ENCODE measurements at places on chromosomes 1 and 21. TPM values are rescaled to one million over a fixed set of nuclear protein-coding genes. Genes with fewer than 3 reads are reported as not detected.

- no peak overlapping the region for H3K27ac ChIP-seq
- no peak for DNase-seq
- no peaks in the 10 kb centered on the region for H3K36me3 ChIP-seq
- no peaks in the 10 kb centered on the region for H3K27me3 ChIP-seq
Measured at GRCh38 chr1:188670837-188671236, 1806.8 kb downstream of the BRINP3 start.

The BRDT gene
- not detected for total RNA-seq

The FASLG gene
- total RNA-seq, result not detected

The ADCY10 gene
- total RNA-seq, result not detected

- no peak for DNase-seq
- H3K4me3 ChIP-seq, result no peak overlapping the region
- H3K4me1 ChIP-seq, result peaks cover 4% of the 10 kb centered on the region
- no peaks in the 10 kb centered on the region for H3K36me3 ChIP-seq
- no peaks in the 10 kb centered on the region for H3K27me3 ChIP-seq
Measured at GRCh38 chr1:170351366-170351946, 180.5 kb upstream of the GORAB start.

GRCh38 chr1:24257373-24257772, 61.8 kb upstream of the GRHL3 start:
- H3K27ac ChIP-seq, result no peak overlapping the region
- no peaks in the 10 kb centered on the region for H3K36me3 ChIP-seq
- no peak overlapping the region for H3K4me3 ChIP-seq
- H3K27me3 ChIP-seq, result no peaks in the 10 kb centered on the region
- H3K4me1 ChIP-seq, result no peaks in the 10 kb centered on the region

- H3K27ac ChIP-seq, result no peak overlapping the region
- no peaks in the 10 kb centered on the region for H3K4me1 ChIP-seq
- H3K36me3 ChIP-seq, result no peaks in the 10 kb centered on the region
- DNase-seq, result no peak
Measured at GRCh38 chr1:228987286-228987685, 252.0 kb downstream of the RHOU start.

- no peak overlapping the region for H3K4me3 ChIP-seq
- no peak overlapping the region for H3K27ac ChIP-seq
- no peaks in the 10 kb centered on the region for H3K4me1 ChIP-seq
- H3K27me3 ChIP-seq, result no peaks in the 10 kb centered on the region
- no peaks in the 10 kb centered on the region for H3K36me3 ChIP-seq
Measured at GRCh38 chr1:199956005-199956404, 71.5 kb upstream of the NR5A2 start.

- H3K27me3 ChIP-seq, result no peaks in the 10 kb centered on the region
- H3K36me3 ChIP-seq, result no peaks in the 10 kb centered on the region
- peaks cover 3% of the 10 kb centered on the region for H3K4me1 ChIP-seq
- no peak overlapping the region for H3K27ac ChIP-seq
- DNase-seq, result no peak
Measured at GRCh38 chr1:207993477-207994445, 82.8 kb upstream of the CD34 start.

The CR2 gene
- total RNA-seq, result not detected

- H3K36me3 ChIP-seq, result no peaks in the 10 kb centered on the region
- no peaks in the 10 kb centered on the region for H3K27me3 ChIP-seq
- no peaks in the 10 kb centered on the region for H3K4me1 ChIP-seq
- no peak overlapping the region for H3K4me3 ChIP-seq
- no peak overlapping the region for H3K27ac ChIP-seq
Measured at GRCh38 chr21:34916446-34916845, 132.7 kb downstream of the RUNX1 start.

DNA sequence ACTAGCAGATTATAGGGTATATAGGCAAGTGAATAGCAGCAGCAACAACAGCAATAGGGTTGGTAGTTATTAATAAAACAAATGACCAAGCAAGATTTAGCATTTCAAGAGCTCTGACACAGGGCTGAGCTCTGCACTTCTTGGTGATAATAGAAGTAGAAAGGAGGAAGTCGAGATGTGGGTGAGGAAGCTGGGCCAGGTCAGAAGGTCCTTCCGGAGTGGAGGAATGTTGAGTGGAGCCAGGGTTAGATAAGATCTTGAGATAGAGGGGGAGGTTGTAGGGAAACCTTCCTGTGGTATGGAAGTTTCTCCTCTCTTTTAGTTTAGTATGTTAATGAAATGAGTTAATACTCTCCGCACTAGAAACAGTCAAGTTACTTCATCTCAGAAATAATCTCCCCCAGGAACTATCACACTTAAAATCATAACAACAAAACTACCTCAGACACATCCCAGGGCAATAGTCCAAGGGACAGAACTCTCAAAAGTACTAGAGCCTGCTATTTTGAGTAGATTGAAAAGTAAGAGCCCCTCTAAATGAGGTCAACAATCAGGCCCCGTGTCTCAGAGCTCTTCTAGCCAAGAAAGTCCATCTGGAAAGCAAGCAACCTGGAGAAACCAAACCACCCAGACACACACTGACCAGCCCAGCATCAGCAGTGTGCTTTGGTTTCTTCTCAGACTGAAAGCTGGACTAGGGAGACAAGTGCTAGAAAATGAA, 45.4 kb upstream of the ATP1B1 start:
- peaks cover 24% of the 10 kb centered on the region for H3K4me1 ChIP-seq
- H3K4me3 ChIP-seq, result no peak overlapping the region
- DNase-seq, result no peak

DNA sequence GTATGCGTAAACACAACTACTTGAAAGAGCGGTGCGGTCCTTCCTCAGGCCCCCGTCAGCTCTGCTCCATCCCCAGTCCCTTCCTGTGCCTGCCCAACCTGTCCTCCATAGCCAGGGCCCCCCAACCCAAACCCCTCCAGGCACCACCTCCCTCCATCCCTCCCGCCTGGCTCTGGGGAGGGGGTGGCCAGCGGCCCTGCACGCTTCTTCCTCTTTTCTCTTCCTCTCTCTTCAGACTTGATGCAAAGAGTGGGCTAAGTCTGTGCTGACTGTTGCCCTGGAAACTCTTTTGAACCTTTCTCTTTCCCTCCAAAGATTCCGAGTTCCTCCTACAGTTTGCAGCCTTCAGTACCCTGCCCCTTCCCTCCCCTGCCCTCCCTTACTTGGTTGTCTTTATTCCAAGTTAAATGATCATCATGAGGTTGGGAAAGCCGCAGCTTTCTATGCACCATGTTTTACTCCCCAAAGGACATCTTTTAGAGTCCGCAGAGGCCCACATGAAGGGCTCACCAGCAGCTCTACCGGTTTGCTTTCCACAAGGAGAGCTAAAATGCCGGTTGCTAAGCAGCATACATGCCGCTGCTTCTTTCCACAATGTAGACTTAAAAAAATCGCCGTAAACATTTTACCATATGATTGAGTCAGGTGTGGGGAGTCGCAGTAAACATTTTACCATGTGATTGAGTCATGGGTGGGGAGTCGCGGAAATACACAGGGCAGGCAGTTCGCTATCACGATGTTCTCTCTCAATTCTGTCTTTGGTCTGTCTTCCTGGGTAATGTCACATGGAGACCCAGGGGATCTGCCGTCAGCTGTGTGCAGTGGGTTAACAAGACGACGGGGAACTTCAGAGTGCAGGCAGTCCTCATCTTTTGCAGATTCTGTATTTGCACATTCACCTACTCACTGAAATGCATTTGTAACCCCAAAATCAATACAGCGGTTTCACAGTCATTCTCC, 525.3 kb downstream of the KIF26B start:
- no peaks in the 10 kb centered on the region for H3K4me1 ChIP-seq
- no peak overlapping the region for H3K4me3 ChIP-seq
- H3K36me3 ChIP-seq, result no peaks in the 10 kb centered on the region
- no peak overlapping the region for H3K27ac ChIP-seq

DNA sequence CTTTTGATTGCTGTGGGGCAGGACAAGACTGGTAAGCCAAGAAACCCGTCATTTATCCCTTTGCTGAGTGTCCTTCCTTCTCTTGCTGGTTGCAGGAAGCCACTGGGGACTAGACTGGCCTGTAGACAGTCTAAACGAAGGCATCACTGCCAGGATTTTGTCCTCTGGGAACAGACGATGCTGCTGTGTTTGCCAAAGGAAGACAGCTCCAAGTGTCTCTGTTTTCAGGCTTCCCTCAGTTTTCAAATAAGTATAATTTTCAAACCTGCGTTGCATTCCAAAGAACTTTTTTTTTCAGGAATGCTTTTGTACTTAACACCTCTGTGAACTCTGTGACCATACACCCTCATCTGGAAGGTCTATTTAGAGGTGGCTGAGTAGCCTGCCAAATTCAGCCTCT, 269.4 kb downstream of the HLX start:
- H3K4me1 ChIP-seq, result no peaks in the 10 kb centered on the region
- no peak overlapping the region for H3K27ac ChIP-seq
- no peak overlapping the region for H3K4me3 ChIP-seq
- H3K36me3 ChIP-seq, result no peaks in the 10 kb centered on the region
- DNase-seq, result no peak

GRCh38 chr1:96710708-96711477, 10.7 kb upstream of the PTBP2 start:
- DNase-seq, result no peak
- H3K4me3 ChIP-seq, result no peak overlapping the region
- no peaks in the 10 kb centered on the region for H3K27me3 ChIP-seq

The SLAMF1 gene
- total RNA-seq, result not detected

The TDRD10 gene
- total RNA-seq, result 7.1 TPM

- H3K4me3 ChIP-seq, result no peak overlapping the region
- H3K4me1 ChIP-seq, result peaks cover 57% of the 10 kb centered on the region
- H3K27ac ChIP-seq, result peak overlapping the region; percentile 98
- H3K27me3 ChIP-seq, result no peaks in the 10 kb centered on the region
Measured at GRCh38 chr1:161119092-161119903, 1.4 kb downstream of the NIT1 start.

The DESI2 gene
- 23.5 TPM for total RNA-seq

DNA sequence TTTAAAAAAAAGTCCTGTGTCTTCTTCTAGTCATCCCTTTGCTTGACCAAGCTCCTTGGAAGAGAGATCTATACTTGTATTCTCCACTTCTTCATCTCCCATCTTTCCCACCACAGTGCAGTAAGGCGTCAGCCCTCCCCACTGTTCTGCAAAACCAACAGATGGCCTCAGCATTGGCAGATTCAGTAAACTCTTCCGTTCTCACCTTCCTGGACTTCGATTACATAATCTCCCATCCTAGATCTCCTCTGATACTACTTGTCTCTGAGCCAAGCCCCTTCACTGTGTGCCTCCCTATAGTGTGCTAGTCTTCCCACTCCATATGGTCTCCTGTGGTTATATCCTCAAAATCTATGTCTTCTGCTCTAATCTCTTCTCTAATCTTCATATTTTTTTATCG, 1.6 kb upstream of the COLGALT2 start:
- no peaks in the 10 kb centered on the region for H3K27me3 ChIP-seq
- no peaks in the 10 kb centered on the region for H3K36me3 ChIP-seq
- no peak for DNase-seq
- no peaks in the 10 kb centered on the region for H3K4me1 ChIP-seq

DNA sequence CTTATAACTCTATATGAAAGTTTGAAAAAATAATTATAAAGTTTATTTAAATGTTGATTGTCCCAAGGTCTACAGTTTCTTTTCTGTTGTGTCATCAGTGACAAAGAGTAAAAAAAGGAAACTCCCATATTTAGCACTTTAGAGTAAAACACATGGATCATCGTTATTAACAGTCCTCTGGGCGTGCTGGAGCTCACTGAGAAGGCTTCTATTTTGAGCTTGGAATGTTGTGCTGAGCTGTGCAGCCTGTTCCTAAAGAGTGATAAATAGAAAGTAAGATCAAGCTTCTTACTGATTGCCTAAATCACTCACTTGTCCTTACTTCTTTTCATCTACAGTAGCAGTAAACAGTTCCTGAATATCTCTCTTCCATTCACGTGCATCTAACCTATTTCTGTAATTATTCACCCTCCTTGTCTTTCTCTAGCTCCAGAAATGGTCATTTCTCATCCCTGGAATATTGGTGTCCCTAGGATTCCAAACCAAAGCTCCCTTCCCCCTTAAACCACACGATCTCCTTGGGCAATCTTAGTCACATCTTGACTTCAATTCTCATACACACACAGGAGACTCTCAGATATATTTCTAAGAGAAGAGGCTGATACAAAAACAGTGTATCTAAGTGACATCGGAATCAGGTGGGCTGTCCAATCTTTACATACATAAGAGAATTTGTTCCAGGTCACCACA, 11.9 kb downstream of the GBP5 start:
- no peaks in the 10 kb centered on the region for H3K36me3 ChIP-seq
- no peaks in the 10 kb centered on the region for H3K27me3 ChIP-seq
- H3K4me3 ChIP-seq, result no peak overlapping the region
- peaks cover 30% of the 10 kb centered on the region for H3K4me1 ChIP-seq
- no peak for DNase-seq

The CADM3 gene
- total RNA-seq, result 83.7 TPM

The SLC35E2B gene
- total RNA-seq, result 38.2 TPM

DNA sequence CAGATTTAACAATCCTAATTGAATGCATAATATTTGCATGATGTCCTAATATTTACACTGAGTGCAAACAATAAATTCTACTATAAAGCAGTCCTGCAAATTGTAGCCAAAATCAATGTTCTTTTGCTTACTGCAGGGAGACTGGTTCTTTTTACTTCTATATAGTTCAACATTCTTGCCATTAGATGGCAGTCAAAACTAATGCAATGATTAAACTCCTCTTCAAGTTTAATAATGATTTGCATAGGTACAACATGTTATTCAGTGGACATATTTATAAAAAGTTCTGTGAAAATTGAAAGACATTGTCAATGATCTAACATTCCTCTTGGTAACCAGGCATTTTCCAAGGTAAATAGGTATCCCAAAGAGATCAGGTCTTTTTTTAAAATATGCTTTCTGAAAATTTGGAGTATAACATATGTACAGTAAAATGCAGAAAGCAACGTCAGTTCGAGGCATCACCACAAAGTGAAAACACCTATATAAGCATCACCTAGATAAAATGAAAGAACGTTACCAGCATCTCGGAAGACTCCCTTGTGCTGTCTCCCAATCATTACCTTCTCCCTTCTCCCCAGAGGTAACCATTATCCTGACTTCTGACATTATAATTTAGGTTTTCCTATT, 9.8 kb upstream of the FNBP1L start:
- H3K27me3 ChIP-seq, result no peaks in the 10 kb centered on the region
- H3K27ac ChIP-seq, result no peak overlapping the region
- no peaks in the 10 kb centered on the region for H3K4me1 ChIP-seq

The NFASC gene
- total RNA-seq, result 112 TPM

DNA sequence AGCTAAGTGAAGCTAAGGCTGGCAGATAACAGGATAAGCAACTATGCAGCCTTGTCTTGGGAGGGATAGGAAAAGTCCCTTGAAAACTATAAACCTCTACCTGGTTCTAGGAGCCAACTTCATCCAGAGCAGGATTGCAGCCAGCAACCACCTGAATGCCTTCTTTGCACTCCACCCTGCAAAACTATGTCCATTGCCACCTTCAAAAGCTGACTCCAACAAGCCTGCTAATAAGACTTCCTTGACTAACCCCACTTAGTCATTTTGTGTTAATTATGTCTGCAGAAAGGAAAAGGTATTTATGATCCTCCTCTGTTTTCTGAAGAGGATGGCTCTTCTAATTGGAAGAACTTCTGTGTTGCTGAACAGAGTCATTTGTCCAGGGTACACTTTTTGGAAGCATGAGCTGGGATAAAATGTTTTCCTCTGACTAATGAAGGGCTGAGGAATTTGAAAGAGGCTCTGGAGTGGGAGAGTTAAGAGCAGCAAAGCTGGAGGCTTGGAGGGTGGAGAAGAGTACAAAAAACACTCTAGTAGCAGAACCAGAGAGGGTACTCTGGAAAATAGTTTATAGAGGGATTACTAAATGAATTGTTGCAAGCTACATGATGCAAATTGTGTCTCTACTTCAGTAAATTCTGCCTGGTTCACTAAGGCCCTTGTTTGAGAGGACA, 9.6 kb upstream of the RIMKLA start:
- H3K36me3 ChIP-seq, result no peaks in the 10 kb centered on the region
- H3K27me3 ChIP-seq, result no peaks in the 10 kb centered on the region
- no peak overlapping the region for H3K4me3 ChIP-seq
- DNase-seq, result no peak
- H3K27ac ChIP-seq, result no peak overlapping the region
- H3K4me1 ChIP-seq, result no peaks in the 10 kb centered on the region

The KCNK1 gene
- 6.5 TPM for total RNA-seq

The LCE6A gene
- total RNA-seq, result not detected
